ENCODE measurements at places on chromosomes 5 and 9. TPM values are rescaled to one million over a fixed set of nuclear protein-coding genes. Genes with fewer than 3 reads are reported as not detected.

Gene UBQLN1
- total RNA-seq: 110 TPM

Gene CDKN2B
- total RNA-seq: 42.2 TPM

Gene ZNF782
- total RNA-seq: 4.0 TPM

Gene WDR38
- total RNA-seq: not detected

Gene C9orf153
- total RNA-seq: 0.50 TPM

Gene B4GALT1
- 32.3 TPM for total RNA-seq

Gene FOCAD
- total RNA-seq: 121 TPM

Gene OTULIN
- 28.4 TPM for total RNA-seq

Gene ARHGEF39
- total RNA-seq: 2.9 TPM

Gene GOLGA1
- total RNA-seq: 16.6 TPM

Gene FAM153A
- total RNA-seq: 0.66 TPM

Gene QRFP
- total RNA-seq: not detected

Gene UGT3A1
- not detected for total RNA-seq

Gene EGFL7
- total RNA-seq: 6.3 TPM

Gene ANKRD31
- total RNA-seq: under 0.01 TPM

Gene GLRA1
- not detected for total RNA-seq

Gene RNF180
- total RNA-seq: 2.0 TPM

Gene MZB1
- not detected for total RNA-seq

Gene PSMD5
- total RNA-seq: 46.7 TPM

Gene SPATA31A1
- not detected for total RNA-seq

Gene ACTBL2
- total RNA-seq: not detected

Gene ZNF484
- total RNA-seq: 10.8 TPM

Gene S1PR3
- total RNA-seq: 12.8 TPM

Gene OR1J2
- not detected for total RNA-seq

Gene OLFML2A
- total RNA-seq: 28.8 TPM

Gene NUTM2G
- not detected for total RNA-seq

Gene FAM81B
- total RNA-seq: not detected

Gene KIF4B
- total RNA-seq: 0.15 TPM

Gene FBP1
- not detected for total RNA-seq

Gene PCDHA6
- 0.50 TPM for total RNA-seq

Gene ZNF483
- total RNA-seq: 1.8 TPM

Gene EDIL3
- 40.4 TPM for total RNA-seq

Gene SELENOP
- 703 TPM for total RNA-seq

Gene MSANTD3
- total RNA-seq: 66.5 TPM

Gene STPG3
- total RNA-seq: 0.66 TPM

Gene CCNO
- total RNA-seq: not detected

Gene SLC6A18
- total RNA-seq: not detected

Gene LCN12
- not detected for total RNA-seq

Gene SPINK13
- not detected for total RNA-seq

Gene SOWAHA
- total RNA-seq: 0.17 TPM

Data from smooth muscle cell of trachea (primary cell).